ENCODE measurements at places on chromosomes 6 and 20. TPM values are rescaled to one million over a fixed set of nuclear protein-coding genes. Genes with fewer than 3 reads are reported as not detected.
A peak's percentile ranks its signal among the peaks of the same experiment; 100 is the strongest.

Gene MARCKS
- 1.7 TPM for total RNA-seq

Gene TP53TG5
- not detected for total RNA-seq

- no peaks in the 10 kb centered on the region for H3K4me1 ChIP-seq
- H3K4me3 ChIP-seq = no peak overlapping the region
- H3K36me3 ChIP-seq = no peaks in the 10 kb centered on the region
These were observed 19.8 kb upstream of the SIM1 start for GRCh38 chr6:100484474-100484873.

GRCh38 chr20:11553603-11554002 lies 364.1 kb upstream of the BTBD3 start:
- H3K27ac ChIP-seq = no peak overlapping the region
- no peaks in the 10 kb centered on the region for H3K27me3 ChIP-seq
- H3K4me1 ChIP-seq = no peaks in the 10 kb centered on the region
- no peaks in the 10 kb centered on the region for H3K36me3 ChIP-seq
- no peak for DNase-seq

DNA sequence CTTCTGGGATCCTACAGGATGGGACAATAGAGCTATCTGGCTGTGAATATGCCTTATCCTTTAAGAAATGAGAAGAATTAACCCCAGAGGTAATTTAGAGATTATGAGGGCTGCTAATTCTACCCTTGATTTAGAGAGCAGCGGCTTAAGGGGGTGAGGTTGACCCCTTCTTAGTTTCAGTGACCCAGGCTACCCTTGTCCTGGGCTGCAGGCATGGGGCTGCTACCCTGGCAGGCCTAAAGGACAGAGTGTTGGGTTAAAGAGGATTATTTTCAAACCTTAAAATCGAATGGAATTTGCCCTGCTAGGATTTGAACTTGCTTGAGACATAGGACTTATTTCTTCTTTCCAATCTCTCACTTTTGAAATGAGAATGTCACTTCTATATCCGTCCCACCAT lies 1343.4 kb downstream of the HACE1 start:
- no peaks in the 10 kb centered on the region for H3K4me1 ChIP-seq
- H3K27me3 ChIP-seq = no peaks in the 10 kb centered on the region
- no peak overlapping the region for H3K27ac ChIP-seq
- H3K4me3 ChIP-seq = no peak overlapping the region

DNA sequence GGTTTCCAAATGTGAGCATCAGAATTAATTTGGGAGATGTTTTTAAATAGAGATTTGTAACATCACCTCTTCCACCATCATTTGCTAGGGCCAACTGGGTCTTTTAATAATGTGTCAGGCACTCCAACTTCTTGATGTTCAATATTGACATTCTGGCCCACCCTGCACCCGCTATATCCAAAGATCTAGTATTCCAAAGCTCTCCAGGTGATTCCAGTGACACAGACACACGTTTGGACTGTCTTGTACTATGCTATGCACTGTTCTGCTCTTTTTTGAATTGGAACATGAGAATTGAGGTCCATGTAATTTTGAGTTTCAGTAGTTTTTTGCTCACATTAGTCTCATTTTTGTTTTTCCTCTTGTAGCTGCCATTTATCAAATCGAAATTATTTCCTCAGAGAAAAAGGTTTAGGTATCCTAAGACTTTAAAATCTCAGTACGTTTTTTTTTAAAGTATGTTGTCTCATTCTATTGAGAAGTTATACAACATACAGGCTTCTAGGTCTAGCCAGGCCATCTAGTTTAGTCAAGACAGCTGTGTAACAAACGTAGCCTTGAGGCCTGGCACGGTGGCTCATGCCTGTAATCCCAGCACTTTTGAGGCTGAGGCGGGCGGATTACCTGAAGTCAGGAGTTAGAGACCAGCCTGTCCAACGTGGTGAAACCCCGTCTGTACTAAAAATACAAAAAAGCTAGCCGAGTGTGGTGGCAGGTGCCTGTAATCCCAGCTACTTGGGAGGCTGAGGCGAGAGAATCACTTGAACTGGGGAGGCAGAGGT lies 3.1 kb downstream of the BICRAL start:
- DNase-seq = no peak
- no peaks in the 10 kb centered on the region for H3K27me3 ChIP-seq
- peaks cover 37% of the 10 kb centered on the region for H3K4me1 ChIP-seq
- peak overlapping the region; percentile 94 for H3K27ac ChIP-seq

DNA sequence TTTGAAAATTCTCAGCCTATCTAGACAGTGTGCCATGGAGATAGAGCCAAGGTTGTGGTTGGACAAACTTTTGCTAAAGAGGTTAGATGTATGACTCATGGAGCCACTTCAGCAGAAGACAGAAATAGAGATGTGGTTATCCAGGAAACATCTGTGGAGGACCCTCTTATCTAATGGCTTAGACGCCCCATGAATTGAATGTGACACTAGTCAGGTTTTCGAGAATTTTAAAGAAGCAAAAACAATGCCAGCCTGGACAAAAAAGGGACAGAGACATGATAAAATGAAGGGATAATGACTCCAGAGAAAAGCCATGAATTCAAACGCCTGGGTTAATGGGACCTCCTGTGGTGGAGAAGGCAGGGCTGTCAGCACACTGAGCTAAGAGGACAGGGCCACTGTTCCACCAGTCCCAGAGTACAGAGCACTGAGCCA lies 280.5 kb downstream of the CLVS2 start:
- no peaks in the 10 kb centered on the region for H3K4me1 ChIP-seq
- no peak for DNase-seq
- H3K36me3 ChIP-seq = no peaks in the 10 kb centered on the region
- no peaks in the 10 kb centered on the region for H3K27me3 ChIP-seq
- no peak overlapping the region for H3K4me3 ChIP-seq

GRCh38 chr6:107493158-107494057 lies 3.5 kb downstream of the SOBP start:
- peaks cover 17% of the 10 kb centered on the region for H3K4me1 ChIP-seq
- peaks cover 11% of the 10 kb centered on the region for H3K27me3 ChIP-seq
- no peaks in the 10 kb centered on the region for H3K36me3 ChIP-seq
- H3K27ac ChIP-seq = no peak overlapping the region

DNA sequence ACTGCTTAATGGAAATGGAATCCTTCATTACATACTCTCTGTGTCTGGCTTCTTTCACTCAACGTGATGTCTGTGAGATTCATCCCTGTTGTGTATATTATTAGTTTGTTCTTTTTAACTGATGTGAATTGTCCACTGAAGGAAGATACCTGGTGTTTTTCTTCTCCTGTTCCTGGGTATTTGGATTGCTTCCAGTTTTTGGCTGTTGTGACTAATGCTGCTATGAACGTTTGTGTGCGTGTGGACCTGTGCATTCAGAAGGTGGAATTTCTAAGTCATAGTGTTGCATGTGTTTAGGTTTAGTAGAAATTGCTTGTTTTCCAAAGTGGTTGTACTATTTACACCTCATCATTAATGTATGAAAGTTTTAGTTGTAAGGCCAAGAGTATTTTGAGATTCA lies 3.8 kb downstream of the TULP4 start:
- peaks cover 40% of the 10 kb centered on the region for H3K36me3 ChIP-seq
- no peaks in the 10 kb centered on the region for H3K27me3 ChIP-seq
- H3K27ac ChIP-seq = no peak overlapping the region
- H3K4me1 ChIP-seq = peaks cover 20% of the 10 kb centered on the region
- no peak for DNase-seq
